ENCODE measurements at places on chromosomes 6 and 20.

DNA sequence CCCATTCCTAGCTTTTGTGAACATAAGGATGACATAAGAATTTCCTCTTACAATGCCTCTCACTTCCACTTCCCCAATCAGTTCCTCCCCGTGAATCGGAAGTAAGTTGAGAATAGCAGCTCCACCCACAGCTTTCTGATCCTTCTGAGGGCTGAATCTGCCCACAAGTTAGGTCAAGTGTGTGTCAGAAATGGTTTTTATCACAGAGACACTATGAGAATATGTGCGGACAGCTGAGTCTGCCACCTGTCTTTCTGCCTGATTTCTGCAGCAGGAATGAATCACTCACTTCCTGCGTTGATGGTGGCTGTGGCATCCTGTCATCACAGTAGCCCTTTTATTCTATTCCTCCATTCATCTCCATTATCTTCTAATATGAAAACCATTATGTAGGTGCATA lies 70.2 kb downstream of the RIN2 start:
- DNase-seq, result peak; percentile 21

GRCh38 chr20:9581509-9581908 lies 67.1 kb downstream of the LAMP5 start:
- no peak for DNase-seq

GRCh38 chr6:88059191-88059590 lies 11.6 kb downstream of the SPACA1 start:
- no peak for DNase-seq

- no peak for DNase-seq
These were observed 858 bp downstream of the FAM83D start for GRCh38 chr20:38926934-38927616.

DNA sequence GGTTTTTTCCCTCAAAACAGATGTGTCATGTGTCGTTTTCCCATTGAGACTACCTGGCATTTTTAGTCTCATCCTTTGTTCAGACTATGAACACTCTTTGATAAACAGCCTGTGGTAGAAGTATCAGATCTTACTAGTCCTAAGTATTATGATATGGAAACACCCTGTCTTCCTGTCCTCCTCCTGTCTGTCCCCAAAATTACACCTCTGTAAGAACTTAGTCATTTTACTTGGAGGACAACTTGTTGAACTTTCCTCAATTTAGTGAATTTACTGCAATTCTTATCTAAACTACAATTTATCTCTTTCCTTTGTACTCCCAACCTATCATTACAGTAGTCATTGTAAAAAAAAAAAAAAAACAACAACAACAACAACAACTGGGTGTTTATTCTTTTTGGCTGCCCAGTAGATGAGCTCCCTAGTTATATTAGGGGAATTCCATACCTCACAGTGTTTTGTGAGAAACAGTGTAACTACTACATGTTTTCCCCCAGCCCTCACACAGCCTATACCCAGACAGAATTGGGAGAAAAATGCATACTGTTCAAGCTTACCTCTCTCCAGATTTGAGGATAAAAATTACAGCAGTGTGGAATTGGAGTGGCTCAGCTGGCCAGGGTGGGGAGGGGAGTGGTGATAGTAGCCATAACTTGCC lies 18.5 kb upstream of the ERVFRD-1 start:
- no peak for DNase-seq

DNA sequence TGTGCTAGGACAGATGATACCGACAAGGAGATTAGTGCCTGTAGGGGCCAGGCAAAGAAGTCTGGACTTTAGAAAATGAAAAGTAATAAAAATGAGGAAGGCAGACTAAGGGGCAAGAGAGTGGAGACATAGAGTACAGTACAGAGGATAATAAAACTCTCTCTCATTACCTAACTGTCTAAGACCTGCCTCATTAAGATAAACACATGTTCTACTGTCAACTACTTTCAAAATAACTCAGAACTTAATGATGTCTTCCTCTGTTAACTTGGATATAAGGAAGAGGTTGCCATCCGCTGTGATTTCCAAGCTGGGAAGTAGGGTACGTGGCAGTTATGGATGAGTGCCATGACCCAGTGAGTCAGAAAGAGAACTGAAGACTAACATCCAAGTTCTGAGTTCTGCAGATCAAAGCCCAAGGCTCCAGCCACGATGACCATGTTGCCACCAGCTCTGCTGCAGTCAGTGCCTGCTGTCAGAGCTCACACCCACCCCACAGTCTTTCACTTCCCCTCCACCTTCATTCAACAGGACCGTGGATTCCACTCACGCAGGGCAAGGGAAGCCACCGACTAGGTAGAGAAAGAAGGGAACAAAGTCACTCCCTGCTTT lies 81.8 kb downstream of the KIF16B start:
- no peak for DNase-seq

GRCh38 chr20:48738094-48738398 lies 89.8 kb downstream of the PREX1 start:
- DNase-seq, result no peak

- no peak for DNase-seq
These were observed 59.4 kb downstream of the PDSS2 start for GRCh38 chr6:107399935-107400334.

- no peak for DNase-seq
These were observed 145.9 kb upstream of the OLIG3 start for GRCh38 chr6:137640086-137640485.
